HS-5 (cell line): ENCODE measurements at places on chromosomes 6 and 20.

DNA sequence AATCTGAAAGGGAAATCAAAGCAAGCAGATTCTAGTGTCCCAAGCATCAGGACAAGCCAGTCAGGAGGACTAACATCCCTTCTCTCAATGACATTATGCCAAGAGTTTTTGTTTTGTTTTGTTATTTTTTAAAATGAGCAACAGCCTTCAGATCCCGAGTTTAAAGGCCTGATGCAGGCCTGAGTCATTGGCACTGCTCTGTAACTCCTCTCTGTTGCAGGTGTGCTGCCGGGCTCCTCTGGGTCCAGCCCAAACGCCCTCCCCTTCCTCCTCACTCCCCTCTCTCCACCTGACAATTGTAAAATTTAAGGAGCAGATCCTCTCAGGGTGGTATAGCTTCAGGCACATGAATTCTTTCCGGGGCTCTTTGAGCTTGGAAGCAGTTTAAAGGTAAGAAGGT is 502.0 kb downstream of the BMP2 start:
- DNase-seq = no peak

DNA sequence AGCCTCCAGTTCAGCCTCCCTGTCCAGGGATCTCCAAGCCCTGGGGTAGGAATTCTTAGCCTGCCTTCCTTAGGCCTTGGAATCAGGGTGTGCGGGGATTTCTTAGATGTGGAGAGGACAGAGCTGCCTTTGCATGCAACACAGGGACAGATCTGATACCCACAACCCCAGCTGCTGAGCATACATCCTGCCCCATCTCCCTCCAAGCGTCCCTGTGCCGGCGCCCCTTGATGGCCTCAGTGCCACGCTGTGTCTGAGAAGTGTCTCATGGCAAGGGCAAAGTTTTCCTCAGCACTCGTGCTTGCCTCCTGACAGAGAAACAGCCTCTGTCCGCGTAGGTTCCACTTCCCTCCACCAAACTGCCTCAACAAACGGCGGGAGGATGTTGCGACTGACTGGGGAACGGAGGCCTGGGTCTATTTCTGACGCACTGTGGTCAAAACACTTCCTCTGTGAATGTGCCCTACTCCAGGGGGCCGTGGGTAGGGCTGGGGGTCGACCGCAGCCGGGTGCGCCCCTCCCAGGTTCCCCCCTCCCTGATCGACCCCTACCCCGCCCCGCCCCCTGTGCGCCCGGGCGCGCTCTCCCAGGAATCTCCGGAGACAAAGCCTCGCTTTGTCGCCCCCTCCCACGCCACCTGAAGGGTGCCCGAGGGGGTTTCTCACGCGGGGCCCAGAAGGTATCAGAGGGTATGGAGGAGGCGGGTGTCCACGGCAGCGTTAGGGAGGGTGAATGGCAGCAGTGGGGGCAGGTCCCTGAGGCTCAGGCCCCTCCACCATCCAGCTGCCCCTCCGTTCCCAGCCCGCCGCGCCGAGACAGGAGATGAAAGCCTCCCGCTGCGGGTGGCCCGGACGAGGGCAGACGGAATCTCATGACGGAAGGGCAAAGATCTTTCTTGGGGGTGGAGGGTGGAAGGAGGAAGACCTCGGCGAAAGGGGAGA is 806 bp downstream of the MICAL1 start:
- no peak for DNase-seq

GRCh38 chr20:54479138-54479906 is 3.9 kb downstream of the DOK5 start:
- no peak for DNase-seq

DNA sequence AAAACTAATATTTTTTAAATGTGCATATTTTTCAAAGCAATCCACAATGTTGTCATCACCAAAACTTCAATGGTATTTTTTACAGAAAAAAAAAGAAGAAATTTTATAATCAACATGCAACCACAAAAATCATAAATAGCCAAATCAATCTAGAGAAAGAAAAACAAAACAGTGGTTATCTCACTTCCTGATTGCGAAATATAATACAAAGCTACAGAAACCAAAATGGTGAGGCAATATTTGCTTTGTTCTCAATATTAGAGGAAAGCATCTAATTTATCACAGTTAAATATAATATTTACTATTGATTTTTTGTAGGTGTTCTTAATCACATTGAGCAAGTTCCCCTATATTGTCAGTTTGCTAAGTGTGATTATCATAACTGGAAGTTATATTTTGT is 720.7 kb upstream of the ADGRB3 start:
- peak; percentile 26 for DNase-seq

GRCh38 chr20:25629816-25630499 is 6.1 kb upstream of the NANP start:
- DNase-seq = no peak

DNA sequence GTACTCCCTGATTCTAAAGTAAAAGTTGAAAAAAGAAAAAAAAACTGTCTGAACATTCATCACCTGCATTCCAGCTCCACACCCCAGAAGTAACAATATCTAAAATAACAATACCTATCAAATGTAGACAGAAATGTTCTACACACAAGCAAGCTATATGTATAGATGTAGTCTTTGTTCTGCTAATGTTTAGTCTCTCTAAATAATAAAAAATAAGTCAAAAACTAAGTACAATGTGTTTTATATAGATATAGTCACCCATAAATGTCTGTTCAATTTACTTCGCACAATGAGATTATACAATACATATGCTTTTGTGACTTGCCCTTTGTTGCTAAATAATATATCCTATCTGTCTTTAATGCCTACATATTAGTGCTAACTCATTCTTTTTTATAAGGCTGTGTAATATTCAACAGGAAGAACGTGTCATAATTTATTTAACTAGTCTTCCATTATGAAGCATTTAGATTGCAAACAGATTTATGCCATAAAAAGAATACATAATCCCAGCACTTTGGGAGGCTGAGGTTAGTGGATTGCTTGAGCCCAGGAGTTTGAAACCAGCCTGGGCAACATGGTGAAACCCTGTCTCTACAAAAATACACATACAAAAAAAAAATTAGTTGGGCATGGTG is 216.2 kb upstream of the ZNF217 start:
- DNase-seq = no peak

- no peak for DNase-seq
These were observed 6.8 kb upstream of the RBL1 start for GRCh38 chr20:37102571-37102970.

DNA sequence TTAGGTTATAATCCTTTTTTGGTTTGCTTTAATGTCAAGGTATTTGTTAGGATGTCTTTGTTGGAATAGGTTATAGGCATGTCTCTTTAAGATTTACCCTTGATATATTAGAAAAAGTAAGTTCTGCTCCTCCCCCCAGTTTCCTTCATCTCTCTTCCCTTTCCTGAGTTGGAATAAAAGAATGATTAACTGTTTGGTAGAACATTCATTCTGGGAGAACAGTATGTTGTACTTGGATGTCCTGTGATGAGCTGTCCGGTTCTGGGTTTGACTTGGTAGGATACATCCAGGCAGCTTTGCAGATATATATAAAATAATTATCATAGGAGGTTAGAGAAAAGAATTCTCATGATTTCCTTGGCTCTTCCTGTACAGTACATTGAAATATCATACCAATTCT is 199.6 kb upstream of the RREB1 start:
- DNase-seq = no peak

- no peak for DNase-seq
These were observed 159.4 kb downstream of the FAXC start for GRCh38 chr6:99189823-99190721.

DNA sequence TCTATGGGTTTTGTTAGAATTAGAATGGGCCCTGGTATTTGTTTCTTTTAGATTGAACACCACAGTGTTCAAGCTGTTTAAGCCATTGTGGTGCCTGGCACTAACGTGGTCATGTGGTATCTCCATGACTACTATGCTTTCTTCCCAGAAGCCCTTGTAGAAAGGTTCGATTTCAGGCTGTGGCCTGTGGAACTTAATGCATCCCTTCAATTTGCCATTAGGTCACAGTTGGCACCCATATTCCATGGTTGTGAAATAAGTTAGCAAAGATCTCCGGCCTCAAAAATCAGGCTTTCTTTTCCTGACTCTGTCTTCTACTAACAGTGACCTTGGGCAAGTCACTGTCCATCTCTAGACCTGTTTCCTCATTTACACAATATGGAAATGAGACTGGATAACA is 31.3 kb upstream of the AAR2 start:
- no peak for DNase-seq

DNA sequence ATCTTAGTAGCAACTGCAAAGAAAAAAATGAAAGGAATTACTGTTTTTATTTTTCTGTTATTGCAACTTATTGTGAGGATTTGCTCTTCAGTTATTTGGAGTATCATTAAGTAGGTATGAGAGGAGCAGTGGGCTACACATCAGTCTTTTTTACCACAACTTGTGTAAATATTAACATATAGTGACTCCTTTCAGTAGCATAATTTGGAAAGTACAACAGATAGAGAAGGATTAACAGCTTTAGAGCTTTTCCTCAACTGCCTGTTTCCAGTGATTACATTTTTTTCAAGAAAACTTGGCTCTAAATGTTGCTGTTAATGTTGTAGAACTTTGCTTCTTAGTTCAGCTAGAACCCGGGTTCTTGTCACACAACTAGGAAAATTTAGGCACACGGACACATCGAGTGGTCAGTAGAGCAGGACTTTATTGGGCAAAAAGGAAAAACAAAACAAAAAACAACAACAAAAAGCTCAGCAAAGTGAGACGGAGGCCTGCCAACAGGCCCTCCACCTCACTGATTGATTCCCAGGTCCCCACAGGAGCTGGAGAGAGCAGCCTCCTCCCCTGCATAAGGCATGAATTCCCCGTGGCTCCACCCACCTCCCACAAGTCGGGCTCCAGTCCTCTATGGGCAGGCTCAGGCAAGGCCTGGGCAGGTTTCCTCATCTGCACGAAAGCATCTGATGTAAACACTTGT is 75.1 kb downstream of the ADGRG6 start:
- no peak for DNase-seq

DNA sequence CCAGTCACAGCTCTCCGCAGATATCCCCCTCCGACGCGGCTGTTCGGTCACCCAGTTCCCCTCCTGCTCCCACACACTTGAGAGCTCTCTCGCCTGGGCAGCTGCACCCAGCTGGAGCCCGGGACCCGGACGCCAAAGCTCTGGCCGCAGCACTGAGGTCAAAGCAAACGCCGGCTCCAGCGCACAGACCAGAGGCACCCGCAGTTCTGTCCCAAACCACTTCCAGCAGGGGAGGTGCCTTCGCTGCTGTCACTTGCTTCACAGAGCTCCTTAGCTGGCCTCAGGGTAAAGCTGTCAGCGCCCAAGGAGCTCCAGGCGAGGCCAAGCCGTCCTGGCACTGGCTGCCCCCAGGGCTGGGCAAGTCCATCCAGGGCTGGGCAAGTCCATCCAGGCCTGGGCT is 27.9 kb downstream of the SLC2A4RG start:
- no peak for DNase-seq

DNA sequence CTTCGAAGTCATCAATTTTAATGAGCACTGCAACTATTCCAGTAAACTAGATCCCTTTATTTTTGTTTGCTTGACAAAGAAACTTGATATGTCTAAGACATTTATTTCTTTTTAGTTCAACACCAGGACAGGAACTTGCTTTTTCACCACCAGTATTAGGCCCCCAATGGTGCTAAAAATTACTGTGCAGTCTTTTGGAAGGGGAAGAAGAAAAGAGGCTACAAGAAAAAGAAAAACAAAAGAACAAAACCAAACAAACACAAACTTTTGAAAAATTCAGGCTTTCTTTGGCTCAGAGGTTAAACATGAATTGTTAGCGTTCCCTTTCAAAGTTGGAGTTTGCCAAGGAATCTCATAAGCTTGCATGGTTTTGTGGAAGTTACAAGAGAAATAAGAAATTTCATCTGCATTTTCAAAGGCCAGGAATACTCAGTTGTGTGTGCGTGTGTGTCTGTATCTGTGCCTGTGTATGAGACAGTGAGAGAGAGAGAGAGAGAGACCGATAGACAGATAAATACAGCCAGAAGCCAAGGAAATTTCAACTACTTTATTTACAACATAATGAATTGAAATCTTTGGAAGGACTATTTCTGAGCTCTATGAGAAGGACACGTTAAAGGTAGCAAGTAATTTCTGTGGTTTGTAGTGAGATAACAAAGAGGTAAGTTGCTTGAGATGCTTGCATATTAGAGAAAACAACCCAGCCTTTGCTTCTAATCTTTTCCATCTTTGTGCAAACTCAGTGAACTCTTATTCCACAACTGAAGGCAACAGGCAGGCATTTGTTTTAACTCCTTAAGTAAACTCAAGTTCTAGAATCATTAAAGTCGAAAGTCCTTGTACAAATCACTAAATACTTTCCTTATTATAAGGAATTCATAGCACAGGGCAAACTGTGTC is 171.0 kb upstream of the CITED2 start:
- DNase-seq = no peak

DNA sequence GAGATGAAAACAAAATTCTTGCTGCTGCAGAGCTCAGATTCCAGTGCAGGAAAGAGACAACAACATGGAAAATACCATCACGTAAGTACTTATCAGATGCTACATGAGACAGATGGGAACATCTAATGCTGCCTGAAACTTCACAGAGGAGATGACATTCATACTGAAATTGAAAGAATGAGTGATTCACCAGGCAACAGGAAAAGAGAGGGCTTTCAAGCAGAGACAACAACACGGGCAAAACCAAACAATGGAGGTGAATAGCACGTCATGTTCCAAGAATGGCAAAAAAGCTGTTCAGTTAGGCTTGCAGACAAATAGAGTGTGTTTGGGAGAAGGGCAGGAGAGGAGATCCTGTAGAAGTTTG is 39.3 kb downstream of the GTF2H5 start:
- DNase-seq = peak; percentile 34

GRCh38 chr20:11445161-11445560 is 472.5 kb upstream of the BTBD3 start:
- DNase-seq = no peak

- no peak for DNase-seq
These were observed 222.8 kb upstream of the CITED2 start for GRCh38 chr6:139597087-139597763.

DNA sequence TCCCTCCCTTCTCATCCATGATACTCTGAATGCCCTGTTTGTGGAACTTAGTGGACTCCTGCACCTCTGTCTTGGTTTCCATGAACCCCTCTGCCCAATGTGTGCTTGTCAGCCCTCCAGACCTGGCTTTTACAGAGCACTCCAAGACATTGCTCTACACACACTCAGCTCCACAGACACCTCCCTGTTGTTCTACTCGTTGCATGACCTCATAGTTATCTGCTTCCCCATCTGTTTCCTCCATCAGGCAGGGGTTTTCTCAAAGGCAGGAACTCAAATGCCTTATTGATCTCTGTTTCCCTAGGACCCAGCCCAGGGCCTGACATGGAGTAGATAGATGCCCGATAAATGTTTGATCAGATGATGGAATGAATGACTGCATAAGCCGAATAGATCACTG is 13.3 kb downstream of the PLCG1 start:
- no peak for DNase-seq

GRCh38 chr6:795046-795685 is 102.2 kb upstream of the EXOC2 start:
- DNase-seq = no peak

GRCh38 chr6:165820934-165821333 is 157.9 kb upstream of the PDE10A start:
- no peak for DNase-seq

GRCh38 chr6:2037237-2037926 is 208.0 kb downstream of the GMDS start:
- no peak for DNase-seq

- DNase-seq = no peak
These were observed 109.5 kb upstream of the SSTR4 start for GRCh38 chr20:22925613-22925983.

- DNase-seq = no peak
These were observed 5.1 kb downstream of the UBE2C start for GRCh38 chr20:45817376-45818194.
